ENCODE measurements at places on chromosomes 12 and 14. TPM values are rescaled to one million over a fixed set of nuclear protein-coding genes. Genes with fewer than 3 reads are reported as not detected.
A peak's percentile ranks its signal among the peaks of the same experiment; 100 is the strongest.

DNA sequence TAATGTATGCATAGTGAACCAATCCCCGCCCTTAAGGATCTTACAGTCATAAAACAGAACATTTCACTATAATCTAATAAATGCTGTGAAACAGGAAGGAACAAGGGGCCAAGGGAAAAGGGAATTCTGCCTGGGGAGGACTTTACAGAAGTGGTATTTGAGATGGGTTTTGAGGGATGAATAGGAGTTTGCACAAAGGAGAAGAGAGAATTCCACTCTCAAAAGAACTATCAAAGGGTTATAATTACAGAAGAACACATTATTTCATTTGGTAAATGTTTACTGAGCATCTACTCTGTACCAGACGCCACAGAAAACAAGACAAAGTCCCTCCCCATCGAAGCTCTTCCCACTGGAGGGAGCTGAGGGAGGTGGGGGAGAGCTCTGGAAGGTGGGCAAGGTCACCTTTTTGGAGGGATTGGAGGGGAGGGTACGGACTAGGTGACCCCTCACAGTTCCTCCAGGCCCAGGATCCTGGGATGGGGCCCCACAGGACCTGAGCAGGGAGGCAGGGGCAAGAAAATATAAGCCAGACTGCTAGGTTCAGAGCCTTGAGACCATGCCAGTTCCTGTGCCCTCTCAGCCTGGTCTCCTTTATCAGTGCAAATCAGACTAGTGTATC is 24.5 kb downstream of the PHETA1 start:
- no peak for DNase-seq

Gene FGF23
- not detected for total RNA-seq

Gene OTX2
- not detected for total RNA-seq

DNA sequence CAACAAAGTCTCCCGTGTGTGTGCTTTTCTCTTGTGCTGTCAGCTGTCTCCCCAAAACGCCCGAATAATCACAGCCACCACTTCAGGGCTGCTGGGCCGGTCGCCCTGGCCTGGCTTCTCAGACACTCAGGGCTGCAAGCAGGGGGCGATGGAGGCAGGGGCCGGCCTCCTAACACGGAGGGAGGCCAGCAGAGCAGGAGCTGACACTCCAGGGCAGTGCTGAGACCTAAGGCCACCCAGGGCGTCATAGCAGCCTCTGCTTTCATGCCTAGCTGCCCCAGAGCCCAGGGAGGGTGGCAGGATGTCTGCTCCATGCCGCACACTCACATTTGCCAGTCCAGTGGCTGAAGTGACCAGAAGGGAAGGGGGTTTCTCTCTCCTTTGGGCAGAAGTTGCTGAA is 25.6 kb downstream of the STX2 start:
- no peak for DNase-seq

DNA sequence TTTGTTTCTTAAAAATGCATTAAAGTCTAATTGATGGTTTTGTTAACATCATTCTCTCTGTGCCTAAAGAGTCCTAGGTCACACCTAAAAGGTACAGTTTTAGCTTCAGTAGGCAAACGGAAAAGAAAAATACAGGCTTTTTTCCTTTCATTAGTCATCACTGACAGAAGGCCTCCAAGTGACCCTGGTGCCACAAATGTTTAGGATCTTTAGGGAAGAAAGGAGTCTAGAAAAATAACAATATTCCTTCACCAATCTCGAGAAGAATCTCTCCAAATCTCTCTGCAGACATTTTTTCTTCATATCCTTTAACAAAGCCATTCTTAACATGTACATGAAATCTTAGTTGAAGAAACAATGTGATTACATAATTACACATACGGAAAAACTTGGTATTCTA is 2.0 kb downstream of the DENND5B start:
- no peak for DNase-seq

GRCh38 chr14:91119556-91120311 is 5.9 kb downstream of the DGLUCY start:
- peak; percentile 78 for DNase-seq

- no peak for DNase-seq
Measured at GRCh38 chr12:123713398-123713797, 1.2 kb downstream of the ATP6V0A2 start.

Gene P2RX7
- 3.3 TPM for total RNA-seq

Gene ARHGEF40
- 10.0 TPM for total RNA-seq

Gene PLA2G1B
- not detected for total RNA-seq

DNA sequence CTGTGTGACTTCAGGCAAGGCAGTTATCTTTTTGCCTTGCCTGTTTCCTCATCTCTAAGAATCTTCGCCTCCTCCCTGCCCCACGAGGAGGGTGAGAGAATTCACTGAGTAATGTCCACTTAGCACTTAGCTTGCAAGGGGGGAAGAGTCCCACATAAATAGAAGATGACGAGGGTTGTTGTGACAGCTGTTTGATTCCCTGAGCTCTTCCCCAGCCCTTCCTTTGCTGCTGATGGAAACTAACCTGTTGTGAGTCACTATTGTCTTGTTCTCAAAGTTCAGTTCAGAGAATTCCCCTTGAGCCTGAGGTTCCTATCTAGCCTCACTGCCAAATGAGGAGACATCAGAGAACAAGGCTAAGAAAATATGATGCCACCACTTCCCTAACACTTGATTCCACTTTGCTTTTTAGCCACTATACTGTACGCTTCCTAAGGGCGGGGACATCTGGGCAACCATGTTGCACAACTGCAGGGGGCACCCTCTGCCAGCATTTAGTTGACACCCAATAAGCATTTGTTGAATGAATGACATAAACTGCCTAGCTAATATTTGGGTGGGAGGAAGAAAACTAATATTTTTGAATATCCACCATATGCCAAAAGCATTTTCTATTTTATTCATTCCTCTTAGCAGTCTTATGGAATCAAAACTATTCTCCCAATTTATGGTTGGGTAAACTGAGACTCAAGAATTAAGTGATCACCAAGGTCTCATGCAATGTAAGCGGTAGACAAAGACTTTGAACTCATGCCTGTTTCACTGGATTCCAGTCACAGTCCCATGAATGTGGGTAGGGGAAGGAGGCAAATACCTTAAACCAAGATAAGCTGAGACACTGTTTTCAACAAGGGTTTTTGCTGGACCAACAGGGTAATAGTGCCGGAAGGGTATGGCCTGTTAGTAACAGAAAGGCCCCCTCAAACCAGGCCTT is 77.6 kb downstream of the ZFP36L1 start:
- no peak for DNase-seq

Gene NRL
- 1.9 TPM for total RNA-seq

Gene NGB
- not detected for total RNA-seq
